ENCODE measurements at places on chromosomes 4 and X. TPM values are rescaled to one million over a fixed set of nuclear protein-coding genes. Genes with fewer than 3 reads are reported as not detected.

DNA sequence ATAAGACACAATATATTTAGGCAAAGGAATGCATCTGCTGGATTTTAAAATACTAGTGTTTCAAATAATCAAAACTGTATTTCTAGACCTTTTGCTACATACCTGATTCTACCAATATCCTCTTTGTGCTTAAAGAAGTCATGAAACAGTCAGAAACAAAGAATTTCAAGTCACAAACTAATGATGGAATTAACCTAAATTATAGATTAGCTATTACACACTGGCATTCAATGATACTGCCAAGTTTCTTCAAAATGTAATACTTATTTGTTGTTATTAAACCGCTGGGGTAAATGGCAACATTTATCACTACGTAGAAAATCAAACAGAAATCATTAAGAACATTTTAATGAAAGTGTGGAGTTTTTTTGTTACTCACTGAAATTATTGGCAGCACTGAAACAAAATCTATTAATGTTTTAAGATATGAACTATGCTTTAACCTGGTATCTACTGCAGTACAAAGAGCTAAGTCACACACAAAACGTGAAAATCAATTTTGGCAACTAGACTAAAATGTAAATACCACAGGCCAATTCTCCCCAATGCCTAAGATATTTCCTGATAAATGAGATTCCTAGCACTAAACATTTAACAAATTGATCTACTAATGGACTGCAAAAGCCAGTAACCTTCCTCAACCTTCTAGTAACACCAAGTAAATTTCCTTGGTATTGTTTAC, 19.4 kb downstream of the PDGFC start:
- DNase-seq = no peak

DNA sequence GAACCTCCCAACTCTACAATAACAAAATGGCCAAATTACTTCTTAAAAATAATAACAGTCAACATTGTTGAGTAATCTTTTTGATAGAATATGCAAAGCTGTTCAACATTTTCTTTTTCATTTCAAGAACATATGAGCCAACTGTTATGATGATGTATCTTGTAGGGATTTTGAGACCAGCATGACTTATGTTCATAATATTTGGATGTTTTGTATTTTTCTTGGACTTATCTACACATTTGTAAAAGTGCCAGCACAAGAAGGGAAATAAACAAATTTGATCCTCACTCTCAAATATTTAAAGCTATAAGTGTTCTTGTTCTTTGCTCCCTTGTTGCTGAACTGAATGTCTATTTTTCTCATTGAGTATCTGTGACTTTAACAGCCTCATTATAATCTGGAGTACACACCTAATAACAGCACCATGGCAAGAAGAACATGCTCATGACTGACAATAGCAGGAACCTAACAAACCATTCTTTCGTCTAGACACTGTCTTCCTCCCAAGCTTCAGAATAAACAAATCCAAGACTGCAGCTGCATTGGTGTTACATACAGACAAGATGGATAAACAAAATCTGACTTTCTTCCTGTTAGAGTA, 1049.7 kb downstream of the FAT4 start:
- DNase-seq = peak; percentile 8

DNA sequence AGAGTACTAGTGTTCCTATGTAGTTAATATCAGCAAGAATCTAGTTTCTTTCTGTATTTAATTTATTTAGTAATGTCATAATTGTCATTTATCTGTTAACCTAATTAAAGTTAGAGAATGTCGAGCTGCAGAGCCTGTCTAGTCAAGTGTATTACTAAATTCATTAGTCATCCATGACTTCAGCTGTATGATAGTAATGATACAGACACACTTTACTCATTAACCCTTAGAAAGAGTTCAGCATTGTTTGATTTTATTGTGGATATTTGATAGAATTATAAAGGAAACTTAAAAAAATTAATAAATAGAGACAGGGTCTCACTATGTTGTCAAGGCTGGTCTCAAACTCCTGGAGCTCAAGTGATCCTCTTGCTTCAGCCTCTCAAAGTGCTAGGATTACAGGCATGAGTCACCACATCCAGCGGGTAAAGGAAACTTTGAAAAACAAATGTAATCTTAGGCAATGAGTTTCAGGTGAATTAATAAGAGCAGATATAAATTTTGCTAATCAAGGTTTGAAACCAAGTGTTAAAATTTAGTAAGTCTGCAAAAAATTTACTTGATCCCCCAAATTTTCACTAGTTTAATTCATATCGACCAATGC, 110.6 kb downstream of the ANK2 start:
- DNase-seq = no peak

DNA sequence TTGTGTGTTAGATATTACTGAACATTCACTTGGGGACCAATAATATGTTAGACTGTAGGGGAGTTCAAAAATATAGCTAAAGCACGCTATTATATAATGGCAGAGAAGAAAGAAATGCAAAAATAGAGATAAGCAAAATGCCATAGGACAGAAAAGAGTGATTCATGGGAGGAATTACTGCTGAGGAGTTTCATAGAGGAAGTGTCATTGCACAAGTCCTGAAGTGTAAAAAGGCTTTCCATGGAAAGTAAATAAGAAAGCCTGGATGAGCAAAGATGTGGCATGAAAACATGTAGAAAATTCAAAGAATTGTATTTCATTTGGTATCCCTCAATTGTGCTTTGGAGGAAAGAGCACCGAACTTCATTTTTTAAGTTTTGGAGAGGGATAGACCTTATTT, 14.5 kb downstream of the HMGB2 start:
- no peak for DNase-seq

DNA sequence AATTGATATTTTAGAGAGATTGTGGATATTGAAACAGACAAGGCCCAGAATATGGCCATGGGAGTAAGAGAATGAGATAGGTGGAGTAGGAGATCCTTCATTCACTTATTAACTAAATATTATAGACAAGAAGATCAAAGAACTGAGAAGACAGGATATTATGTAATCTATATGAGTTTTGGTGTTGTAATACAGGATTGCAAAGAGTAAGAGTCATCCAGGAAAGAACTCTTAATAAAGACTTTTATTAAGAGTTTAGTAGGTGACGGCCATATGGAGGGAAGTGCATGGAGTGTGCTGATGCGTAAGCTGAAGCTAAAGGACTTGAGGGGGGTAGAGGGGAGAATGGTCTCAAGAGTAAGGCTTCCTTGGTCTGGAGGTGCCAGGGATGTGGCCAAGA, 153.7 kb downstream of the VEGFC start:
- no peak for DNase-seq

- DNase-seq = no peak
Observed at GRCh38 chr4:113904877-113905276, 74.6 kb downstream of the ARSJ start.

DNA sequence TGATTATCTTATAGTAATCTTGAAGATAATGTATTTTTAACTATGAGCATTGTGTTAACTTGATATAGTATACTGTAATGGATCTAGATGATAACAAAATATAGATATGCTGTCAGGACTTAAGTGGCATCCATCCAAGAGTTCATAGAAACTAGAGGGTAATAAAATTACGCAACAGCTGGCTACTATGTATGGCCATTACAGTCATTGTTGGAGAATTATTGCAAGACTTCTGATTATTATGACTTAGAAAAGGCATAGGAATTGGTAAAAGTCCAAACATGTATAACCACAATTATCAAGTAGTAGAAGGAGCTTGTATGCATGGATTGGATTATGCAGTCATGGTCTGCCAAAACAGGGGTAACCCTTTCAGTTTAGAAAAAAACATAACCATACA, 9.5 kb downstream of the OGT start:
- DNase-seq = no peak

- no peak for DNase-seq
Observed at GRCh38 chrX:46904626-46905025, 7.6 kb upstream of the JADE3 start.

GRCh38 chrX:35289952-35290351, 347.4 kb downstream of the FAM47B start:
- DNase-seq = no peak

- DNase-seq = no peak
Observed at GRCh38 chr4:38674258-38675144, 10.5 kb downstream of the KLF3 start.

- no peak for DNase-seq
Observed at GRCh38 chrX:136856551-136856950, 24.0 kb downstream of the RBMX start.

GRCh38 chr4:4327652-4328121, 37.6 kb downstream of the ZBTB49 start:
- DNase-seq = no peak

GRCh38 chr4:67861513-67861912, 22.3 kb downstream of the TMPRSS11D start:
- no peak for DNase-seq

- no peak for DNase-seq
Observed at GRCh38 chr4:41189076-41189475, 25.3 kb downstream of the APBB2 start.

The FAM47A gene
- not detected for total RNA-seq

The KLHL4 gene
- total RNA-seq = 23.6 TPM

The BTC gene
- total RNA-seq = 1.1 TPM

The GYPE gene
- total RNA-seq = not detected

The PARM1 gene
- 3.4 TPM for total RNA-seq

The SPANXA2 gene
- total RNA-seq = 223 TPM

Measured in H4 (cell line).